ENCODE measurements at places on chromosomes 16 and 17. TPM values are rescaled to one million over a fixed set of nuclear protein-coding genes. Genes with fewer than 3 reads are reported as not detected.

The KRTAP4-4 gene
- not detected for total RNA-seq

The GJC1 gene
- 60.9 TPM for total RNA-seq

The GNG13 gene
- total RNA-seq: not detected

The MYO18A gene
- total RNA-seq: 465 TPM

The EFCAB5 gene
- 0.69 TPM for total RNA-seq

The NOG gene
- total RNA-seq: not detected

The SEPHS2 gene
- total RNA-seq: 43.2 TPM

Data from glutamatergic neuron (in vitro differentiated cells).